Dermis microvascular lymphatic vessel endothelial cell (primary cell): ENCODE measurements at places on chromosomes 3 and 15. TPM values are rescaled to one million over a fixed set of nuclear protein-coding genes. Genes with fewer than 3 reads are reported as not detected.

- DNase-seq: no peak
These were observed 136.3 kb downstream of the LRRK1 start for GRCh38 chr15:101055411-101055810.

GRCh38 chr3:129441215-129441614 is 1.2 kb downstream of the IFT122 start:
- no peak for DNase-seq

DNA sequence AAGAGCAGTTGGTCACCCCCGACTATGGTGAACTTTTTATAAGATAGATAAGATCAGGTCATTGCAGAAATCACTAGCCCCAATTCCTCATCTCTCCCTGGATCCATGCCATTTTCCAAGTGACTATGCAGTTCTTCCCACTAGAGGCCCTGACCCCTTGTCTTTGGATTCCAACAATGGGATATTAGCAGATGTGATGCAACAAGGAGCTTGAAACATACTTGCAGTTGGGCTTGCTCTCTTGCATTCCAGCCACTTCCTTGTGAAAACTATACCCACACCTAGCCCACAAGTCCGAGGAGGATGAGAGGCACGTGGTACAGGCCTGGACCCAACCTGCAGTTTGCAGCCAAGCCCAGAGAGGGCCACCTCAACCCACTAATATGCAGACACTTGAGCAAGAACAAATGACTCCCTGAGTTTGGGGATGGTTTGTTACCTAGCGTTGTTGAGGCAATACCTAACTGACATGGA is 60.6 kb downstream of the SUCLG2 start:
- no peak for DNase-seq

GRCh38 chr3:124562769-124563168 is 167.5 kb upstream of the UMPS start:
- DNase-seq: no peak

Gene MYEF2
- total RNA-seq: 7.3 and 8.6 TPM in 2 replicates

Gene TMEM207
- not detected in 2 replicates for total RNA-seq

Gene DAZL
- total RNA-seq: not detected in 2 replicates
